Cardiac muscle cell (in vitro differentiated cells and primary cell): ENCODE measurements at places on chromosomes 1 and 21.

DNA sequence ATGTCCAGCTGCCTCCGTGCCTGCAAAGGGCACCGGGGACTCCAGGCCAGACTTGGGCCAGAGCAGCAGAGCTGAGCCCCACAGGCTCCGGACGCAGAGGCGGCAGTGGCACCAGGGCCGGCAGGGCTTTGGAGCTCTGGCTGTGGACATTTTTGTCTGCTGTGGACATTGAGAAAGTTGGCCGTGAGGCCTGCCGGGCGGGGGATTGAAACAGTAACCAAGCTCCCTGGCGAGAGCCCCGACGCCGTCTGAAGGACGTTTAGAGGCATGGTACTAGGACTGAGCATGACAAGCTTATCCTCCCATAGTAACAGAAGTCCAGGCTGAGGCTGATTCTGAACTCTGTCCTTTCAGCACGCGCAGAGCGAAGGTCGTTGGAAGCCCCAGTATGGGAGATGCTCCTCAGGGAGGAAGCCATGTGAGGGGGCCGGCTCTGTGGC lies 323.8 kb downstream of the AMY1C start:
- no peaks in the 10 kb centered on the region for H3K36me3 ChIP-seq
- no peak overlapping the region for H3K27ac ChIP-seq
- peak; percentile 1 for DNase-seq
- H3K4me1 ChIP-seq, result no peaks in the 10 kb centered on the region

- H3K4me3 ChIP-seq, result peak overlapping the region; percentile 53
- H3K27ac ChIP-seq, result no peak overlapping the region
- H3K36me3 ChIP-seq, result no peaks in the 10 kb centered on the region
- H3K27me3 ChIP-seq, result peaks cover 71% of the 10 kb centered on the region
- H3K4me1 ChIP-seq, result peaks cover 3% of the 10 kb centered on the region
Measured at GRCh38 chr1:204684571-204685235, 835 bp downstream of the LRRN2 start.

DNA sequence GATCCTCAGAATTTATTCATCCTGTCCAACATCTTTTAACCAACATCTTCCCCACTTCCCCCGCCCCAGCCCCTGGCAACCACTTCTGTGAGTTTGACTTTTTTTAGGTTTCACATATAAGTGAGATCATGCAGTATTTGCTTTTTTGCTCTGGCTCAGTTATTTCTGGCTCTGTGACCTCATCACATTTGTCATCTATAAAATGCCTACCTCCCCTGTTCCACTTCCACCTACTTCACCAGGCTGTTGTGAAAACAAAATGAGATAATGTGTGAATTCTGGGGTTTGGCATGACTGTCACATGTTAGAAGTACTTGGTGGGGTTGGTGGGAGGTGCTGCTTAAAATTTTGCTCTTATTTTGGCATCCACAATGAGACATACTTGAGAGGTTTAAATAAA lies 18.4 kb downstream of the HHAT start:
- no peak overlapping the region for H3K4me3 ChIP-seq
- DNase-seq, result no peak
- H3K36me3 ChIP-seq, result no peaks in the 10 kb centered on the region
- no peak overlapping the region for H3K27ac ChIP-seq

GRCh38 chr1:56585985-56586384 lies 6.6 kb upstream of the PLPP3 start:
- no peak for DNase-seq
- H3K36me3 ChIP-seq, result no peaks in the 10 kb centered on the region
- H3K4me3 ChIP-seq, result no peak overlapping the region
- H3K27ac ChIP-seq, result no peak overlapping the region

- H3K27ac ChIP-seq, result no peak overlapping the region
- H3K36me3 ChIP-seq, result no peaks in the 10 kb centered on the region
- DNase-seq, result no peak
- H3K27me3 ChIP-seq, result no peaks in the 10 kb centered on the region
- no peak overlapping the region for H3K4me3 ChIP-seq
Measured at GRCh38 chr1:55612988-55613387, 397.8 kb upstream of the USP24 start.

GRCh38 chr1:211959680-211960079 lies 75.7 kb downstream of the INTS7 start:
- H3K27ac ChIP-seq, result no peak overlapping the region
- H3K4me3 ChIP-seq, result no peak overlapping the region
- H3K36me3 ChIP-seq, result no peaks in the 10 kb centered on the region
- H3K27me3 ChIP-seq, result no peaks in the 10 kb centered on the region
- DNase-seq, result no peak
- H3K4me1 ChIP-seq, result no peaks in the 10 kb centered on the region
